GM12878 (cell line): ENCODE measurements at places on chromosomes 12 and 14. TPM values are rescaled to one million over a fixed set of nuclear protein-coding genes. Genes with fewer than 3 reads are reported as not detected.

AP4S1 gene
- total RNA-seq = 3.8 and 5.5 TPM in 2 replicates

DNA sequence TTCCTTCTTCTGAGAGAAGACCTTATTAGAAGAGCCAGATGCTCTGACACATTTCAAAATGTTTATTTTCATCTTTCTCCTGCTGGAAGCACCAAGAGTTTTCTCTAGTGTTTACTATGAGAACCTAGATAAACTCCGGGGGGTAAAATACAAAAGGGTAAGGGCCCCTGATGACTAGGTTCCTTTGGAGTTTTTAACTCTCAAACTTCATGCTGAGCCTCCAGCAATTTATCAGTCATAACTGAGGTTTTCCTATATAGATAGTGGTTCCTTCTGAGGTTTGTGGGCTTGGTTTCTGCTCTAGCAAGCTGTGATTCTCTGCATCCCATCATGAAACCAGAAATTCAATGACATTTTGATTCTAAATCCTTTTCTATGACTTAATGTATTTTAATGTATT lies 210.9 kb downstream of the LRFN5 start:
- no peak for DNase-seq

GRCh38 chr12:12466157-12466556 lies 96.5 kb downstream of the DUSP16 start:
- DNase-seq = no peak

GRCh38 chr12:76020281-76020680 lies 11.3 kb downstream of the PHLDA1 start:
- DNase-seq = peak; percentile 15

GRCh38 chr12:9906873-9907272 lies 25.3 kb downstream of the CLEC2A start:
- no peak for DNase-seq

GNB3 gene
- 0.16 and 0.46 TPM in 2 replicates for total RNA-seq

DNA sequence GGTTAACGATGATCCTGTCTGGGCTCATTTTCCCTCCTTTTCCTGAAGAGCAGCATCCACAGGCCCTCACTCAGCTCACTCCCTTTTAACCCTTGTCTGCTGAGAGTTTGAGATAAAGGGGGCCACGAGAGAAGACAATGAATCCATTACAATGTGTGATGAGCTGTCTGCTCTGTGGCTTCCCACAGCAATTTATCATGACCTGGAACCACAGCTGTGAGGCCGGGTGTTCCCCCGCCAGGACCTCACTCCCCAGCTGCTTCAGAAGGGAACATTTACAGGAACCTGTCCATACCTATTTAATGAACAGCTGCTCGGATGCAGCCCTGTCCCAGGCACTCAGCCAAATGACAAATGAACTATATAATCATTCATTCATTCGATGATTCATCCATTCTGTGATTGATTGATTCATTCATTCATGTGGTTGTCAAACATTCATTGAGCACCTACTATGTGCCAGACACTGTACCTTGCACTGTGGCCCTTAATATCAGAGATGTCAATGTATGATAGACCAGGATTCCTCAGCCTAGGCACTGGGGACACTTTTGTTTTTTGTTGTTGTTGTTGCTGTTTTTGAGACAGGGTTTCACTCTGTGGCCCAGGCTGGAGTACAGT lies 18.5 kb upstream of the P2RX7 start:
- no peak for DNase-seq

APOF gene
- total RNA-seq = not detected in 2 replicates

GRCh38 chr12:53389702-53390101 lies 9.7 kb downstream of the SP1 start:
- no peak for DNase-seq

GRCh38 chr14:91400696-91401095 lies 16.9 kb downstream of the CCDC88C start:
- DNase-seq = no peak

- no peak for DNase-seq
These were observed 243.7 kb downstream of the BCAT1 start for GRCh38 chr12:24705216-24705615.

- no peak for DNase-seq
These were observed 6.0 kb downstream of the HMGA2 start for GRCh38 chr12:65830305-65830704.

- DNase-seq = no peak
These were observed 323.3 kb upstream of the E2F7 start for GRCh38 chr12:77388445-77389265.

DNA sequence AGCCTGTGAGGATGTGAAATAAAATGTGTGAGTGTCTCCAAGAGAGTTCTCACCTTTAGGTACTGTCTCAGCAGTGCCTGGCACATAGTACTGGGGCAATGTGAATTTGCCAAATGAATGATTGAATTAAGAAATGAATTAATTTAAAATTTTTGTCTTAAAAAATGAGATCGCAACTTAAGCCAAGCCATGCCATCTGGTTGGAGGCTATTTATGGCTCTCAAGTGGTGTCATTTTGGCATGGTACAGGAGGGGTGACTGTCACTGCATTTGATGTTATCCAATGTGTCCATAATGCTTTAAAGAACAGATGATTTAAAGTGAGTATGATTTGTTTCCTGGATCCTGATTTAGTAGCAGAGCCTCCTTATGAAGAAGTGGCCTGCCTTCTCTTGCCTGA lies 80.3 kb downstream of the SRGAP1 start:
- DNase-seq = no peak

HOXC6 gene
- total RNA-seq = 0.27 and 0.38 TPM in 2 replicates

DNA sequence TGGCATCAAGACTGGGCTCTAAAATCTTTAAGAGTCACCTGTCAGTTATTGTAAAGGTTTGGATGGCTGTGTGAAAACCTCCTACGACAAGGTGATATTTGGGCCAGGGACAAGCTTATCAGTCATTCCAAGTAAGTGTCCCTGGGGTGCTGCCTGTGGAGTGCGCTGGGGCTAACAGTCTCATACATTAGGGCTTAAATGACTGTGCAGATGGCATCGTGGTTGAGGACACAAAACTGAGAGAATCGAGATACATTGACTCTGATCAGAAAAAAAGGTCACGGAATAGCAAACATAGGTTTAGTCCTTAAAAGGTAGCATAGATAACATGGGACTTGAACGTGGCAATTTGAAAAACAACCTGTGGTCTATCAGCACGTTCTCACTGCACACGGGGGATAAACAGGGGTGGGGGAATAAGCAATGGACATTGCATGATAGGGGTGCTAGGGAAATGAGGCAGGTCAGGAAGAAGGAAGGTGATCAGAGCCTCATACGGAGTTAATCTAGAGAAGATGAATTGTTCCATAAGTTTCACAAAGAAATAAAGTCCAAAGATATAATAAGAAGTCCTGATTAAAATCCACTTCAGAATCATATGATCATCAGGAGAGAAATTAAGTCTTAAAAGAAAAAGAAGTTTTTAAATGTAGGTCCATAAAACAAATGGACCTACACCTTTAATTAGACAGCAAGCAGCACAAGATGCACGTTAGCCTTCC lies 100.3 kb downstream of the DAD1 start:
- DNase-seq = peak; percentile 94

GRCh38 chr14:54219261-54220070 lies 177.3 kb upstream of the CDKN3 start:
- no peak for DNase-seq

TMTC1 gene
- total RNA-seq = 0.69 and 0.93 TPM in 2 replicates

HCAR2 gene
- 0.13 and 0.28 TPM in 2 replicates for total RNA-seq

RERG gene
- total RNA-seq = not detected in 2 replicates
